8988T (cell line): ENCODE measurements at places on chromosomes 11 and 22.

DNA sequence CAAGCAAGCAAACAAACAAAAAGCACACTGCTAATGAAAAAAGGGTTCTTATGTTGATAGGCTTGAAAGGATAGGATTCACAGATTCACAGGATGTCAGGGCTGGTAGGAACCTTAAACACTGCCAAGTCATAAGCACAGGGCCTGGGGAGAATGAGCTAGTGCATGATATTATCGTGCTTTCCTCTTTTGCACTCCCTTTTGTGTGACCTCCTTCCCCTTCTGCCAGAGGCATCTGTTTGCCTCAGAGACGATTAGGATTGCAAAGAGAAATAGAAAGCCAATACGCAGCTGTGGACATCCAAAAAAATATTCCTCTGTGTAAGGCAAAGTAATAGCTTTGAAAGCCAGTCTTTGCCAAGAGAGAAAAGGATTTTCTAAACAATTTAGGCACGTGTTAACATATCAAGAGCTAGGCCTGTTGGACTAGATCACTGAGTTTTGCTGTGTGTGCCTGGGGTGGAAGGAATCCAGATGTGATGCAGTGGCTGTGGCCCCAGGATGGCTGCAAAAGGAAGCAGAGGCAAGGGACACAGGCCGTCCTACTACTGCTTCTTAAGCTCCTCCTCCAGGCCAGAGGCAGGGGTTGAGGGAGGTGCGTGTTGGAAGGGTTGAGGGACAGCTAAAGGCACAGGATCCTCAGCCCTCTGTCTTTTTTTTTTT is 30.6 kb downstream of the MCHR1 start:
- DNase-seq: no peak

DNA sequence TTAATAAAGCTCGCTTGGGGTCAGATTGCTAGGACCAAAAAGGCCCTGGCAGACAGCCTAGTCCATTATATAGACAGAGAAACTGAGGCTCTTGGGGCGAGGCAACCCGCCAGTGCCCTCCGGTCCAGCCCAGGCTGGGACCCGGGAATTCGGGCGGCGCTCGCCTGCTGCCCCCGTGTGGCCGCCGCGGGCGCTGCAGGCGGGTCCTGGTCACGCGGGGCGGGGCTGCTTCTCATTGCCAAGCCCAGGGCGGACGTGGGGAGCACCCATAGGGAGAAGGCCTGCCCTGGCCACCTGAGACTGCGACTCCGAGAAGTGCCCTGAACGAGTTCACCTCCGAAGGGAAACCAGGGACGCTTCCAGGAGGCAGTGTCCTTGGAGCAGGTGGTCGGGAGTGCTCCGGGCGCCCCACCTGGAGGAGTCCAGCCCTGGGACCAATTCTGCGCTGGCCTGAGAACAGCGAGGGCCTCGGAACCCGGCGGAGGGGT is 36.0 kb upstream of the CSNK1E start:
- DNase-seq: peak; percentile 53

- DNase-seq: no peak
These were observed 2.9 kb downstream of the E2F8 start for GRCh38 chr11:19237813-19238212.

DNA sequence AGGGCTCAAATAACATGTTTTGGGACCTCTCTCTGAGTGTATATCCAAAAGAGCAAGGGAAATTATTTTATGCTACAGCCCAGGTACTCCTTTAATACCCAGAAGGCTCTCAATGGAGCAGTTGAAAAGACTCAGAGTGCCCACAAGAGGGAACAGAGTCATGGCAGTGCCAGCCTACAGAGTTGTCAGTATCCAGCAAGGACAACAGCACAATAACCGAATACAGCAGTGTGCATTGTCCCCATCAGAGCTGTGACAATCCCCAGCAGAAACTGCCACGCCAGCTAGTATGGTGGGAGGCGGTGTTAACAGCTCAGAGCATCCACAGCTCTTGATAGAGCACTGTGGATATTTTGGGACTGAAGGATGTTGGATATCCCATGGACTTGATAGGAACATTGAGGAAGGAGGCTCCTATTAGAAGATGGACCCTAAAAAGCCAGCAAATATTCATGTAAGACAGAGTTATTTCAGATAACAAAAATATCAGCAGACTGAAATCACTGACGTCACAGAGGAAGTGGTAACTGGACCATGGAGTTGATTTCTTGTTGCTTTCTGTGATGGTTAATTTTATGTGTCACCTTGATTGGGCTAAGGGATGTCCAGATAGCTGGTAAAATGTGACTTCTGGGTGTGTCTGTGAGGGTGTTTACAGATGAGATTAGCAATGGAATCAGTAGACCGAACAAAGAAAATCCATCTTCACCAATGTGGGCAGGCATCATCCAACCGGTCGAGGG is 17.7 kb upstream of the PAFAH1B2 start:
- DNase-seq: no peak

- no peak for DNase-seq
These were observed 12.5 kb downstream of the KMT5B start for GRCh38 chr11:68200639-68201038.

- no peak for DNase-seq
These were observed 6.0 kb downstream of the RNF169 start for GRCh38 chr11:74754507-74755252.

GRCh38 chr22:31947296-31947695 is 3.0 kb downstream of the YWHAH start:
- DNase-seq: no peak

GRCh38 chr22:20981787-20982562 is at the start of gene LZTR1:
Gene LZTR1 (plus strand): TSS chr22:20982297. CDS start chr22:20982372, 75 bp downstream.
- DNase-seq: peak; percentile 78

DNA sequence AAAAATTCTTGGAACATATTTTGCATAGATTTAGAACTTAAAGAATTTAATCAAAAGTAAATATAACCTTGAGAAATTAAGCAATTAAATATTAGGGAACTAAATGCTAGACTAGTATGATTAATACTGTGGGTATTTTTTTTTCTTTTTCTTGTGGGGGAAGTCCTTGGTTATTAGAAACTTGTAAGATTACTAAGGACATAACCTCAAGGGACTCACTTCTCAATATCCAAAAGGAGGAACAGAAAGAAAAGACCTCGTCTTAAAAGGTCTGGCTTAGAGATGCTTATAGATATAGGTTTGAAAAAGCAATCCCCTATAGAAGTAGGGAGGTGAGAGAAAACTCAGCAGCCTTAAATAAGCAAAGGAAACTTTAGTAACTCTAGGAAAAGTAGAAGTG is 368.5 kb downstream of the INSC start:
- DNase-seq: no peak

DNA sequence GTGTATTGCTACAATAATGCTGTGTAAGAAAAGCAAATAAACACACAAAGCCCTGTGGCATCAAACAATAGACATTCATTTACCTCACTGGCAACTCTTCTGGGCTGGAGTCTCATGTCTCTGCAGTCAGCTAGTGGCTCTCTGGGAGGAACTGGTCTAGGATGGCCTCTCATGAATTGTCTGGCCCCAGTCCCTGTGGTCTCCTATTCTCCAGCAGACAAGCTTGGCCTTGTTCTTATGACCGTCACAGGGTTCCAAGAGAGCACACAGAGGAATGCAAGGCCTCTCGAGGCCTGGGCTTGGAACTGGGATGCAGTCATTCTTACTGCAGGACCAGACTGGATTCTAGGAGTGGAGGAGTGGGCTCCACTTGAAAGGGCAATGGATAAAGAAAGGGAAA is 141.2 kb upstream of the NTM start:
- DNase-seq: no peak

- no peak for DNase-seq
These were observed 54.6 kb downstream of the GAB4 start for GRCh38 chr22:16953206-16954059.

DNA sequence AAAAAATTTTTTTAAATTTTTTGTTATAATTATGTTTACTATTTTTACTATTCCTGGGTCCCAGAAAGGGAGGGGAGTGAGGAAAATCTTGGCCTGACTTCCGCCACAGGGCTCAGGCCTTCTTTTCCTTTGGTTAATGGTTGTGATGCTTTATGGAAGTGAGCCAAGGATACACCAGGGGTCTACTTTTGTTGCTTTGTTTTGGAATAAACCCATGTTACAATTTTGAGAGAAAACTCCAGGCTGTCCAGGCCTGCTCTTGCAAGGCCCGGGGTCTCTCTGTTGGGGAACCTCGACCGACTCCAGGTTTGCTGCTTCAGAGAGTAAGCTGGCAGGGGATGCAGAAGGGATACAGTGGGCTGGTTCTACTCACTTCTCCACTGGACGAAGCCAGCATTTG is 84.7 kb downstream of the ABTB2 start:
- DNase-seq: no peak

GRCh38 chr22:23496445-23496833 is 83.7 kb downstream of the IGLL1 start:
- no peak for DNase-seq

DNA sequence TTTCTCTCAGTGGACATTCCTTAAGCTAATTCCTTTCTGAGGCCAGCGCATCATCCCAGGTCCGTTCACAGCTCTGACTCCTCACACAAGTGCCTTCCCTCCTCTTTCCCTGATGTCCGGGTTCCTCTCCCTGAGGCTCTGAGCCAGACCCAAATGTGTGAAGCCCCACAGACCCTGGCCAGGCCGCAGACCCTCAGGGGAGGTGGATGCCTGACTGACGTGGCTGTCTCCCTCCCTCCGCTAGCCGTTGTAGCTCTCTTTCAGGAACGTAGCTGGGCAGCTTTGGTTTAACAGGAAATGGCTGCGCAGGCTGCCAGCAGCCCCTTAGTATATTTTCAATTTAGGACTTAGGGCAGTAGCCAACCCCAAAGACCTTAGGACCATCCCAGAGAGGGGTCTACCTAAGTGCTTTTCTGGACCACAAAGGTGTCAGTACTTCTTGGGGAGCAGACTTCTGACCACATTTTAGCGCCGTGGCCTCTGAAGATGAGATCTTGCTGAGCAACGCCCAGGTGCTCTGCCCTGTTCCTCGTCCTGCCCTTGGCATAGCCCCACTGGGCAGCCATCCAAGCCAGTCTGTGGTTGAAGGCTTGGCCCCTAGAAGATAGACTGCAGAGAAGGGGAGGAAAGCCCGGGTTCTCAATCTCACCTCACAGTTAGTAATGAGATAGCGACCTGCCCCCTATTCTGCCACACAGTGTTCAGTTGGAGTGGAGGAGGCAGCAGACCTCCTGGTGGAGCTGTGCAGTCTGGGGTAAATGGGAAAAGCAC is 27.0 kb downstream of the MYBPC3 start:
- DNase-seq: no peak

DNA sequence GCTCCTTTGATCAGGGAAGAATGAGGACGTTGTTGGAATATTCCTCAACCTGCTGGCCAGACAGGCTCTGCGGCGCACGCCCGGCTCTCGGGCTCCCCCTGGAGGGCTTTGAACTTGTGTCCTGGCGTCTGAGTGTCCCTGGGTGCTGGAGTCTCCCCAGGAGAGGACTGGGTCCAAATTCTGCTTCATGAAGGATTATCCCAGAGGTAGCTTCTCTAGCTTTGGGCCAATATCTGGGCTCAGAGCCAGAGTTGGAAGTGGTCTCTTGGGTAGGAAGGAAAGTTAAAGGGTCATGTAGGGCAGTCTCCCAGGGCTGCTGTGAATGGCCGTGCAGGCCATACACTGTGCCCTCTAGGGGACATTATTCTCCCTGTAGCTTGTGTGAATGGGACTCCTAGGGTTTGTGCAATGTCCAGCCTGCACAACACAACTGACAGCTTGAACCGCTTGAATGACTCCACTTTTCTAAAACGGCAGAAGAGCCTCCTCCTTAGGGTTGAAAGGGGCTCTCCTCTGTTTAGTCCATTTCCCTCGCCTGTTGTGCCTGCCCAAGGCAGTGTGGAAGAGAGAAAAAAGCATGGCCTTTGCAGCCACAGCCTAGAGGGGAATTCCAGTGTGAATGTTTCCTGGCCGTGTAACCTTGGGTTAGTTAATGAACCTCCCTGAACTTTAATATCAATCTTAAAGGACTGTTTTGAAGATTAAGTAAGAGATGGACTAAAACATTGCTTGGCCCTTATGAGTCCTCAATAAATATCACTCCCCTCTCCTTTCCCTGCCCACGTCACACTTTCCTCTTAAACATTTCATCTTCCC is 111.2 kb upstream of the THY1 start:
- peak; percentile 86 for DNase-seq

DNA sequence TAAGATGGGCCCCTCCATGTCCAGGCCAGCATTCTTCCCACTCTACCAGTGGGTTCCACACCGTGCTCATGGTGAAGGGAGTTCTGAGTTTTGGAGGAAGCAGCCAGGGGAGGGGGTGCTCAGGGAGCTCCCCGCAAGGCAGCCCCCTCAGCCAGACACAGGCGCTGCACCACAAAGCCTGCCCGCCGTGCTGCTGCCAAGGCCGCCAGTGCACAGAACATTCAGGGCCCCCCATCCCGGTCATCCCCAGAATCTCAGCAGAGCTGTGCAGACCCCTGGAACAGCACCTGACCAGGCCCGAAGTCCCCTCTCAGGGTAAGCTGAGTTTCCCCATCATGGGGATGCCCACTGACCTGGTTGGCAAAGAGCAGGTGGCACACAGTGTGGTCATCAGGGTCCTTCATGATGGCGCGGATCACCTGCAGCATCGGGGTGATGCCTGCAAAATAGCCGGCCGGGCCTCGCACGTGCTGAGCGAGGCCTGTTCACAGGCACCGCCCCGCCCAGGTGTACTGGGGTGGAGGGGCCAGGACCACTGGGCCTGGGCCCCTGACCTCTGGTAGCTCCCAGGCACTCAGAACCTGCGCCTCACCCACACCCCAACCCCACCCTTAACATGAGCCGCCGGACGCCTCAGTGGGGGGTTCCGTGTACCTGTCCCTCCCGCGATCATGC is 12.4 kb upstream of the POLDIP3 start:
- DNase-seq: no peak

GRCh38 chr11:108606070-108606469 is 12.5 kb upstream of the EXPH5 start:
- DNase-seq: no peak

GRCh38 chr11:4544891-4545290 is at the start of gene OR52M1:
Gene OR52M1 (plus strand): TSS chr11:4545191. CDS start chr11:4545191, 0 bp downstream.
- DNase-seq: no peak

DNA sequence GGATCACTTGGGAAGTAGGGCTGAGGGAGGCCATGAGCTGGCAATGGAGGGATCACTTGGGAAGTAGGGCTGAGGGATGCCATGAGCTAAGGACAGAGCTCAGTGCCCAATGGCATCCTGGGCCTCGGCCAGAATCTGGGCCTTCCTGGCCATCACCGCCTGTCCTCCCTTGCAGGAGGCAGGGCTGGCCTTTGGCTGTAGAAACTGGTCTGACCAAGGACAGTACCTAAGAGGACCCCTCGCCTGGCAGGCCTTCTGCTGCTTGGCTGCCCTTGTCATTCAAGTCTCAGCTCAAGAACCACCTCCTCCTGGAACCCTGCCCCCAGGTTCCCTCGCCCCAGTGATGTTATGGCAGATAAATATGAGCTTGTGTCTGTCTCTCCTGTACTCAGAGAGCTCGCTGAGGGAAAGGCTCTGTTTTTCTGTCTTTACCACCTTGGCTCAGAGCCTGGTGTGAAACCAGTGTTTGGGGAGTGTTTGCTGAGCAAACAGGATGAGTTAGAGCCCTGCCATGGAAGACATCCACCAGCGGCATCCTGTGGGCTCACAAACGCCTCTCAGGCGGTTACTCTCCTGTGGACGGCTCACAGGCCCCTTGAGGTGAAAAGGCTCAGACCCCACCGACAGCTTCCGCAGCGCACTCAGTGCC is 19.3 kb upstream of the RASL10A start:
- DNase-seq: no peak

GRCh38 chr11:94543695-94544645 is at the start of gene FUT4:
Gene FUT4 (plus strand): TSS chr11:94543921. CDS start chr11:94544134, 213 bp downstream.
- DNase-seq: peak; percentile 81

- no peak for DNase-seq
These were observed 29.1 kb downstream of the TSPAN18 start for GRCh38 chr11:44755556-44756523.

GRCh38 chr11:1442163-1442562 is 44.4 kb downstream of the MOB2 start:
- DNase-seq: peak; percentile 95

GRCh38 chr11:131955904-131956303 is 585.5 kb downstream of the NTM start:
- DNase-seq: no peak

GRCh38 chr11:100182350-100182749 is 504.7 kb upstream of the ARHGAP42 start:
- no peak for DNase-seq
